ENCODE measurements at places on chromosomes 1 and 21.

DNA sequence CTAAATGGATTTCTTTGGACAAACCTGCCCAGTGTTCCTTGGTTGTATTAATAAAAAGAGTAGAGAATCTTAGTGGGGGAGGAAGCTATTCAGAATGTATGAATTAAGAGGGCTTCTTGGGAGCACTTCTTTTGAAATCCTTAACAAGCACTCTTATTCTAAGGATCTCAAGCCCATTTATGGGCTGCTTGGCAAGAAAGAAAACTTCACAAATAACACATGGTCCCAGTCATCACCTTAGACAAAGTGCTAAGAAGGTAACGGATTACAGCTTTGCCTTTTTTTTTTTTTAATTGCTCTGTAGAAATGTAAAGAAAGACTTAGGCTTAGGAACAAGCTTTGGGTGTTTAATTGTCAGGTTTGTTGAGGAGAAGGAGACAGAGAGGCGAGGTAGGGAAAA, 76.6 kb upstream of the IPO9 start:
- no peak for DNase-seq

- no peak for DNase-seq
Observed at GRCh38 chr21:28669971-28670653, 322.6 kb downstream of the LTN1 start.

GRCh38 chr21:23475281-23476219, 2131.7 kb downstream of the MRPL39 start:
- no peak for DNase-seq

GRCh38 chr1:84353695-84354094, 44.6 kb upstream of the DNASE2B start:
- no peak for DNase-seq

DNA sequence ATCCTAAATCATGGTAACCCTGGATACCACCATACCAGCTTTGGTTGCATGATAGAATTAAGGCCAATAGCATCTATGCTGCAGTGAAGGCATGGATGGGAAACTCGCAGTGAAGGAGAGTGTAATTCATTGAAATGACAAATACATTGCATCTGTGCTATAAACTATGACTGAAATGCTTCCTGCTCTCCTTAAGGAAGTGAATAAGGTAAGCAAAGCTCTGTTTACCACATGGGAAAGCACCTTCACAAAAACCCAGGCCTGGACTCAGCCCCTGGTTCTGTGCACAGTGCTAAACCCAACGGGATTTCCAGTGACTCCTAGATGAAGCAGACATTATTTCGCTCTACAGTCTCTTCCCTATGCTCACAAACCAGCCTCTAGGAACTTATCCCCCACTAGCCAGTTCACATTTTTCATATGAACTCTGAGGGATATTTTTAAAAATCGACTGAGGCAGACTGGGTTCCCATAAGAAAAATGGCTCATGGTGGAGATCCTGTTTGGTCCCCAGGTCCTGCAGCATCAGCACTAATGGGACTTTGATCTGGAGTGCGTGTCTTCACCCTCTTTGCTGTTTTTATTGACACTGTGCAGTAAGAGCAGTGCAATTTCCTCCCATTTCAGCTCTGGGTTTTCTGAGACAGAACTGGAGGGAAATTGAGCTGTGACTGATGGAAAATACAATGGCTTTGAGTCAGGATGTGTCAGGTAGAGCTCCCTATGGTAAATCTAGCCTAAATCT, 362.7 kb downstream of the SIPA1L2 start:
- DNase-seq: no peak

- DNase-seq: no peak
Observed at GRCh38 chr1:201774224-201774982, 54.6 kb upstream of the IPO9 start.

GRCh38 chr1:226092965-226093364, 30.4 kb downstream of the H3-3A start:
- no peak for DNase-seq

- DNase-seq: no peak
Observed at GRCh38 chr1:47785561-47786271, 211.5 kb downstream of the TRABD2B start.

GRCh38 chr1:54069791-54070170, 16.4 kb downstream of the TCEANC2 start:
- no peak for DNase-seq

Data from stimulated activated CD4-positive, alpha-beta T cell treated with anti-CD3 and anti-CD28 coated beads, Interleukin-12 subunit alpha, Interleukin-12 subunit beta, amount 100 ng/mL, for 4 hours (primary cell).